ENCODE measurements at places on chromosomes 1 and 21.

GRCh38 chr1:195105281-195105680, 1503.0 kb downstream of the KCNT2 start:
- no peak for DNase-seq

GRCh38 chr21:46454634-46455390, 3.9 kb upstream of the DIP2A start:
- no peak for DNase-seq

- peak; percentile 59 for DNase-seq
These were observed 12.8 kb downstream of the PPFIA4 start for GRCh38 chr1:203038891-203039608.

DNA sequence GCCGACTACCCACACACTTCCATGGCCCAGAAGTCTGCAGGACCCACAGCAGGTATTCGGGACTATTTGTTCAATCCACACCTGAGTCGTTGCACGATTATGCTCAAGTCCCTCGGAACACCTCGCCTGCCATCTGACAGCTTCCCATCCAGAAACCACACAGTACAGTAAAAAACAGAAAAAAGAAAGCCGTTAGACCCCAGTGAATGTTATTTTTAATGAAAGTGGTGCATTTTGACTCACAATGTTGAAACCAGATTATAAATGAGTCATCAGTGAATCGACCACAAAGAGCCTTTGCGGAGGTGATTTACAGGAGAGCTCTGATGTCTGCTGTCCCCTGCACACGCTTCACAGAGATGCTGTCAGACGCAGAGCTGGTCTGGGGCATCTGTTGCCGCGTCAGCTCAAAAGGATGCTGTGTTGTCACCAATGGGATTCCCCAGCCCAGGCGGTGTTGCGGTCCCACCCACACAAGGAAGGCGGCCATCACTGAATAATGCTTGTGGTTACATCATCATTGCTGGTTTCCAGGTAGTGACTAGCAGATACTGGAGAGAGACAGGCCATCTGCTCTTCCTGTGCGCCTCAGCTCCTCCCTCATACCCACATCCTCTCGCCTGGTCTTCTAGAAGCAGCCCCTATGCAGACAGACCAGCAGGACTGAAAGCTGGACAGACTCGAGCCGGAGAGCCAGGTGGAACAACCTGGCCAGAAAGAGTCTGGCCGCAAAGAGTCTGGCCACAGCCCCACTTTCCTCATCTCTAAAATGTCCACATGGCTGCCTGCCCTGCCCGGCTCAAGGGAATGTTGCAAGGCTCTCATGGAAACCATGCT, 116.8 kb downstream of the TOMM20 start:
- DNase-seq: peak; percentile 89

All from activated CD4-positive, alpha-beta T cell treated with anti-CD3 and anti-CD28 coated beads, Interleukin-2, amount 50 U/mL, for 1 hour (primary cell).